ENCODE measurements at places on chromosomes 11 and 22.

- no peak for DNase-seq
Measured at GRCh38 chr22:37545703-37546436, 14.4 kb upstream of the CDC42EP1 start.

GRCh38 chr11:43920598-43921419, 21.6 kb upstream of the C11orf96 start:
- no peak for DNase-seq

DNA sequence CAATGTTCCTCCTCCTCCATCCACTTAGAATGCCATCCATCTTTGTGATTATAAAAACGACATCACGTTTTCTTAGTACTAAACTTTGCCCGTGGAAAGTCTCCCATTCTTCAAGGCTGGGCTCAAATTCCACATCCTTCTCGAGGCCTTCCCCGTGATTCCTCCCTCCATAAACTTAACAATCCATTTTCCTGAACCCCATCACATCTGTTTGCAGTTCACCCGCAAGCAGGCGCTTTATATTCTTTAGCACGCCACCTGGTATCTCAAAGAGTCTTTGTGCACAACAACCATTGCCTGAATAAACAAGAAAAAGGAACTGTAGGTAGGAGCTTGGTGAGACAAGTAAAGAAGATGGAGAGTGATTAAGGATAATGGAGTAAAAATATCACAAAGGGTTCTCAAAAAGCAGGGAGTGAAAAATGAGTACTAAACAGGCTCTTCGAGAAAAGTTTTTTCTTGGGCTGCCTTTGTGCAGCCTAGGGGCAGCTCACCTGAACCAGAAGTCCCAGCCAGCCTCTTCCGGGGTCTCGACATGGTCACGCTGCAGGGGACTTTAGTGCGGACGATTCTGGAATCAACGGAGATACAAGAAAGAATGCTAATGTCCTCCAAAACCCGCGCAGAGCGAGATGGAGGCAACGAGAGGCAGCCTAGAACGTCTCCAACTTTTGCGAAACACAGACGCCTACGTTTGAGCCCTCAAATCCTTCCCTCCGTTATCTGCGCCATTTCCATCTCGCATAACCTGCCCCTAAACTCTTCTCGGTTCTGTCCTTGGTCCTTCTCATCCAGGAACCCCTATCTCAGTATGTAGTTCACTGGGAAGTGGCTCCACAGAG, 585 bp downstream of the THYN1 start:
- DNase-seq: no peak

GRCh38 chr22:50674130-50674500, 1.5 kb downstream of the SHANK3 start:
- no peak for DNase-seq

GRCh38 chr11:68564261-68564660, 103.7 kb downstream of the PPP6R3 start:
- no peak for DNase-seq

DNA sequence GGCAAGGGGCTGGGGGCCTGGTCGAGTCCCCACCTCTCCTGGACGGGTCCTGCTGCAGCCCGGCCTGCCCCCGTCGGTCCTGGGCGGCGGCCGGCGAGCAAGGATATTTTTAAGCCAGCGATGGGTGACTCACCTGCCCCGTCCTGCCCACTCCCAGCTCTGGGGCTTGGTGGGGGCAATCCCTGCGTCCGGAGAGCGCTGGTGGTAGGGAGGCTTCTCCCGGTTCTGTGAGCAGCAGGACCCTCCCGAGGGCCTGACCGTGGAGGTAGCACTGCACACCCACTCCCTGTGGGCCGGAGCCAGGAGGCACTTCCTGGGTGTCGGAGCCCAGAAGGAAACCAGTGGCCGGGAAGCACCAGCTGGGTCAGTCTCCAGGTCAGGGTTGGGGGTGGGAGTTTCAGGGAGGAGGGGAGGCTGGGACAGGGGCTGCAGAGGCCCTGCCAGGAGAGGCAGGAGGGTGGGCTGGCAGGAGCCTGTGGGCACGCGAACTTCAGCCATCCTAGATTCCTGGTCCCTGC, 467 bp downstream of the EPS8L2 start:
- no peak for DNase-seq

DNA sequence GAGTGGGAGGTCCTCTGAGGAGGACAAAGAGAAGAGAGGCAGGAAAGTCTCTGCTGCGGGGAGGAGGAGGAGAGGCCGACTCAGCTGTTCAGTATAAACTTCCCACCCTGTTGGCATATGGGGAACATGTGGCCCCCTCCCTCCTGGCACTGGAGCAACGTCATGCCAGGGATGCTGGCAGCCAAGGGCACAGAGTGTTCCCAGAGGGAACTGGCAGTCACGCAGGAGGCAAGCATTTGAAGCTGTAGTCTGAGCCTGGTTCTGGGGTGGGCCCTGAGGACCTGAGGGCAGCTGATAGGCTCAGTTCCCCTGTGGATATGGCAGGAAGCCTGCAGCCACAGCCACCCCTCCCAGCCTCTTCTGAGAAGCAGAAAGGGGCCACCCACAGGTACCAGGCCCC, 67.1 kb upstream of the TSPAN18 start:
- DNase-seq: no peak

DNA sequence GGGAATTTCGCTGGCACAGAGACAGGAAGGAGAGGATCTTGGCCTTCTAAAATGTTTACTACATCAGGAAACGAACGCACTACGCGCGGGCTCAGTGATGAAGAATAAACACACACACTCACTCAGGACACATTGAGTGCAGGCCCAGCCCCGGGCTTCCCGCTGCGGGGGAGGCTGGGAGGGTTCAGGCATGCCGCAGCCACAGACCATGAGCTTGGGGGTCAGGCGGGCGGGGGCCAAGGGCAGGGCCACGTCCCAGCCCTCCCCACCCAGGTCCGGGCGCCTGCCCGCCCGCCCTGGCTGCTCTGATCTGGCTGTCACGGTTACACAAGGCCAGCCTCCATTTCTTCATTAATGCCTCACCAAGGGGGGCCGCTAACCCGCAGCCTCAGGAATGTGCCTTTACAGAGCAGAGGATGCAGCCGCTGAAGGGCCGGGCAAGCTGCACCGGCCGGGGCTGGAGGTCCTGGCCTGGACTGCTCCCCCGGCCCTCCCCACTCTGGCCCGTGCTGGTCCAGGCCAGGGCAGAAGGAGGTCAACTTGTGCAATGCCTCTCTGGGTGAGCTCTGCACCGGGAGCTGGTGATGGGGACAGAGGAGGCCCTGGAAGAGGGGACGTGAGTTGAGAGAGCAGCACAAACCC, 41.7 kb downstream of the IGF2 start:
- DNase-seq: no peak

- no peak for DNase-seq
Measured at GRCh38 chr22:45502215-45503049, at the start of gene FBLN1. FBLN1 (plus strand) TSS chr22:45502883; CDS start chr22:45502986, 103 bp downstream.

- no peak for DNase-seq
Measured at GRCh38 chr11:100072131-100072530, 615.0 kb upstream of the ARHGAP42 start.

DNA sequence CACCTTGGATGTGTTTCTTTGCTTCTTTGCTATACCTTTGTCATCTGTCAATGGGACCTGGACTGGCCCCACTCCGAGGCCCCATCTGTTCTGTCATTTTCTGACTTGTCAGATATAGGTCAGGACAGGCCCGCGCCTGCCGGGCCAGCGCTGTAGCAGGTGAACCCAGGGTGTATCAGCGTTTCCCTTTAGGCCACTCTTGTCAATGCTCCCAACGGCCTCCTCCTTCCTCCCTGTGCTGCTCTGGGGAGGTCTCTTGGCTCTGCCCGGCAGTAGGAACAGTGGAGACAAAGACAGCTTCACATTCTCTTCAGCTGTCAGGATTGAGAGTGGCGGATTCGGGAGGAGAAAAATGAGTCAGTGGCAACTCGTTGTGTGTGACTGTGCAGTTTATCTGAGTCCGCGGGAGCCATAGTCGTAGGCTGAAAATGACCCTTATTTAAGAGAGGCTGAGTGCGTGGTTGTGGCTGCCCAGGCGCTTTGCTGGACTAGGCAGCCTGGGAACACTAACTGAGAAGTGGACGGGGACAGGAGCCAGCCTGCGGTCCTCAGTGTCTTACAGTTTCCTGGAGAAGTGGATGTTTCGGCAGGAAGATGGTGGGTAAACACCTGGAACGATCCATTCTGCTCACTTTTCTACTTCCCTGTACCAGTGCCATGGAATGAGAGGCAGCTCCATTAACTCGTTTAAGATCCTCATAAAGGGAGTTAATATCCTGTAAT, 102.3 kb downstream of the PRR5L start:
- no peak for DNase-seq
